ENCODE measurements at places on chromosomes 5 and 9.
A peak's percentile ranks its signal among the peaks of the same experiment; 100 is the strongest.

- no peak for DNase-seq
Measured at GRCh38 chr5:111995701-111996100, 238.7 kb upstream of the NREP start.

DNA sequence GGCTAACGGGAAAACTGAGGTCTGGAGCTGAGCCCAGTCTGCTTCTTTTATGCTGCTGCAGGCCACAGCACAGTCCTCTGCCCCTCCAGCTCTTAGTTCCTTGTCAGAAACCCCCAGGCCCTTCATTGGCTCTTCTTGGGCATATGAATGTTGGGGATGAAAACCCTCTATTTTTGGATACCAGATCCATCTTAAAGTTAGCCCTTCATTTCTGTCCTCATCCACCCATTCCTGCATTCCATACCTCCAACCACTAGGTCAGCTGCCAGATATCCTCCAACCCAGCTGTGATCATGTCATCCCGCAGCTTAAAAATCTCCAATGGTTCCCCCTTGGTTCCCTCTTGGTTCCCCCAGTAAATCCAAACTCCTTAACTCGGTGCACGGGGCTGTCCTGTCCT lies 1.8 kb upstream of the SLC25A51 start:
- DNase-seq: no peak

- no peak for DNase-seq
Measured at GRCh38 chr9:87678650-87679355, 47.1 kb upstream of the CTSL start.

DNA sequence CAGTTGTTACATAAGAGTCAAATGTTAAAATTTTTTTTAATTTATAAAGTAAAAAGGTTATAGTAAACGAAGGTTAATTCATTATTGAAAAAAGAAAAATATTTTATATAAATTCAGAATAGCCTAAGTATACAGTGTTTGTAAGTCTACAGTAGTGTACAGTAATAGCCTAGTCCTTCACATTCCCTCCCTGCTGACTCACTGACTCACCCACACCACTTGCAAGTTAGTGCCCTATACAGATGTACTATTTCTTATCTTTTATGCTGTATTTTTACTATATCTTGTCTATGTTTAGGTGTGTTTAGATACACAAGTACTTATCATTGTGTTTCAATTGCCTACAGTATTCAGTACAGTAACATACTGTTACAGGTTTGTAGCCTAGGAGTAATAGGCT lies 57.6 kb downstream of the MAMDC2 start:
- no peak for DNase-seq

DNA sequence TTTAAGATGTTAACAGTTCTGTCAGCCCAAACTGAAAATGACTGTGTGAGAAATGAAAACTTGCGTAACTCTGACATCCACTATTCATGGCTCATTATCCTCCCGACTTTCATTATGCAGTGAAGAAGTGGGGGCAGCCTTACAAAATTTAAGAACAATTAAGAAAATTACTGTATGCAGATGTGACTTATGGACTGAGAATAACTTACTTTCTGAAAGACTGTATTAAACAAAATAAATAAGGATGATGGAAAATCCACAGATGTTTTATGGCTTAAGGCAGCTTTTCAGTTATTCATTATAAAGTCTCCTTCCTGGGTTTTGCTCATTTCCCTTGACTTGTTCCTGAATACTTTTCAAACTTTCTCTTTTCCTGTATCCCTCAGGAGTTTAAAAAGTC lies 55.2 kb downstream of the GRIN3A start:
- DNase-seq: no peak

DNA sequence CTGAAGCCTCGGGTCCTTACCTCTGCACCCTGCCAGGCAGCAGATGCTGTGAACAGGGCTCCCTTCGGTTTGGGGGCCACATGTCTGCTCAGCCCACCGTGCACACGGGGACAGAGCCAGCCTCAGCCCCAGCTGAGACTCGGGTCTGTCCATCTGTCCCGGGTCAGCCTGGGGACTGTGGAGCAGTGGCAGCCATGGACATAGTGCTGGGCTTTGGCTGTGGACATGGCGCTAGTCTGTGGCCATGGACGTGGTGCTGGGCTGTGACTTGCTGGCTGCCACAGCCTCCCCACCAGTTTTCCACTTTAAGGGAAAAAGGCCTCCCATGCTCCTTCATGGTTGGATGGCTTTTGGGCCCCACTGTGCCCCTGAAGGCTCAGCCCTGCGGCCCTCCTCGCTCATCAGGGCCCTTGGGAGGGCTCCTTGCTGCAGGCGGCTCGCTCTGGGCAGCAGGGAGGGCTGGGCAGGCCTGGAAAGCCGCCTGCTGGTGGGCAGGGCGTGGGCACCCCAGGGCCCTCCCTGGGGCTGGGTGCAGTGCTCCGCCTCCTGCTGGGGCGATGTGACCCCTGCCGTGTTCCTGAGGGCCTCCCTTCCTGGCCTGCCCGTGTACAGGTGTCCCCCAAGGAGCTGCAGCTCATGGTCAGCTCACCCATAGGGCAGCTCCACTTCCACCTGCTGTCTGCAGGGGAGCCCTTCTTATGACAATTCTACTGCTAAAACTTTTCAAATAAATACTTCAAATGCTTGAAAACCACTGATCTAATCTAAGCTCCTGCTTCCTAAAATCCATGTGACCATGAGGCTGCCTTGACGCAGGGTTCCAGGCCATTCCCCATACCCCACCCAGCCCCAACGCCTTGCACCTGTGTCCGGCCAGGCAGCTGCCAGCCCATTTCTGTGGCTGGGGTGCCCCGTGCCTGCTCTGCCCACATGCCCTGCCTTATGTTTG lies 112.1 kb upstream of the LMX1B start:
- no peak for DNase-seq

DNA sequence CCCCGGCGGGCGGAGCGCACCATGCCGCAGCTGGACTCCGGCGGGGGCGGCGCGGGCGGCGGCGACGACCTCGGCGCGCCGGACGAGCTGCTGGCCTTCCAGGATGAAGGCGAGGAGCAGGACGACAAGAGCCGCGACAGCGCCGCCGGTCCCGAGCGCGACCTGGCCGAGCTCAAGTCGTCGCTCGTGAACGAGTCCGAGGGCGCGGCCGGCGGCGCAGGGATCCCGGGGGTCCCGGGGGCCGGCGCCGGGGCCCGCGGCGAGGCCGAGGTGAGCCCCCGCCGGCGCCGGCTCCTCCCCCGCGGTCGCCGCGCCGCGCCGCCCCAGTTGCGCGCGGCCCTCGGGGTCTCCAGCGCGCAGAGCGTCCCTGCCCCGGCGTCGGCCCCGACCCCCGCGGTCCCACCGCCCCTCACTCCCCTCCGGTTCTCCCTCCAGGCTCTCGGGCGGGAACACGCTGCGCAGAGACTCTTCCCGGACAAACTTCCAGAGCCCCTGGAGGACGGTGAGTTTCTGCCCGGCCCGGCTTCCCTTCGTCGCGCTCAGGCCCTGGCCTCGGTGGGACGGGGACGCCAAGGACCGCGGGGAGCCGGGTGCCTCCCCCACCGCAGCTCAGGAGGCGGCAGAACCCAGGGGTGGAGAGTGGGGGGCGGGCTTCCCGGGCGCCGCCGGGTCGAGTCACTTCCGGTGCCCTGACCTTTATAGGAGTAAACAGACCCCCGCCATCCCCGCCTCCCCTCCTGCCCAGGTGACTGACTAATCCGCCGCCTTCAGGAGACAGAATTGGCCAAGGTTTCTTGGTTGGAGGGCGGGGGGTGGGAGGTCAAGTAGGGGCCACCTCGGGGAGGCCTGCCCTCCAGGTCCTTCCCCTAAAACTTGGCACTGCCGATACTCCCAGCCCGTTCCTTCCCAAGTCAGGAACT lies 665 bp downstream of the TCF7 start:
- DNase-seq: no peak

- DNase-seq: no peak
Measured at GRCh38 chr5:163448491-163448890, 11.1 kb downstream of the CCNG1 start.

DNA sequence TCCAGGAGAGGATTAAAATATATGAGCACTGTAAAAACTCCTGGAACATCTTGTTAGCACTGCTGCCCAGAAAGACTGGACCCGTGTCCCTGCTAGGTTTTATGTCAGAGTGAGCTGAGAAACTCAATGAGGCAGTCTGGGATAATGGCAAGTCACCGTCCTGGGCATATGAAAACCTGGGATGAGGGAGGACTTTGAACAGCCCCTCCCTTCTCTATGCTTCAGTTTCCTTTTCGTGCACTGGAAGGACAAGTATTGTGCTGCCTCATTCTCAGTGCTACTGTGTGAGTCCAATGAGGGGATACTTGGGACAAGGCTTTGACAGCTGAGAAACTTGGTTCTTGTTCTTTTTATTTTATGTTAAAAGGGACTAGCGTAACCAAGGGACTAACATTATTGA lies 143.0 kb upstream of the SHB start:
- DNase-seq: no peak

GRCh38 chr9:5796298-5796697 lies 36.6 kb downstream of the ERMP1 start:
- no peak for DNase-seq

DNA sequence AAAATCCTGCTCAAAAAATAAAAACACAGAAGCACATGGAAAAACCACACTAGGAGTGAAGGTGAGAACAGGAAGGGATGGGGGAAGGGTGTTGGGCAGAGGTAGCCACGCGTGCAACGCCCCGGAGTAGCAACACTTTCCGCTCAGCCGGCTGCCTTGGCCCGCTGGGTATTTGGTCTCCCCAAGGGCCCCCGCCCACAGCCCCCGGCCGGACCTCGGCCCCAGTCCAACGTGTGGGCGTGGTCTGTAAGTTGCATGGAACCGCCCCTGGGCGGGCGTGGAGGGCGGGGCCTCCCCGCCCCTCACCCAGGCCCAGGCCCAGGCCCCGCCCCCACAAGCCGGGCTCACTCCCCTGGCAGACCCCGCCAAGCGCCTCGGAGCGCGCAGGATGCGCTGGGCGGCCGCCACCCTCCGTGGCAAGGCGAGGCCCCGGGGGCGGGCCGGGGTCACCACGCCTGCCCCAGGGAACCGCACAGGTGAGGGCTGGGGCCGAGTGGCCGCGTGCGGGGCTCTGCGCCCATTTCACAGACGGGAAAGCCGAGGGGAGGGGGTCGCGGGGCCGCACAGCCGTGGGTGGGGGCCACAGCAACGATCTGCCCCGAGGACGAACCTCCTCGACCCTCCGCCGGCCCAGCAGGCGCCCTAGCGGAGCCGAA lies at the start of gene SUSD3:
Gene SUSD3 (plus strand): TSS at position 347 of the 656 bp plus-strand sequence. CDS start 42 bp downstream, at position 389.
- DNase-seq: peak; percentile 60

DNA sequence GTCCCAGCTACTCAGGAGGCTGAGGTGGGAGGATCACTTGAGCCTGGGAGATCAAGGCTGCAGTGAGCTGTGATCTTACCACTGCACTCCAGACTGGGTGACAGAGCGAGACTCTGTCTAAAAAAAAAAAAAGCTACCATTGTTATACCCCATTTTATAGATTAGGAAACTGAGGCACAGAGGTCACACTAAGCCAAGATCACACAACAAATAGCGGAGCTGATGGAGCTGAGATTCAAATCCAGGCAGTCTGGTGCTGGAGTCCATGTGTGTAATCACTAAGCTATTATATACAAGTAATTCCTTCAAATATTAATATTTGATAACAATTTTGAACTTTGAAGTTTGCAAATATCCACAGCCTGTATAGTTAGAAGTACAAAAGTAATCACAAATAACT lies 6.0 kb upstream of the SLC12A2 start:
- no peak for DNase-seq

- DNase-seq: no peak
Measured at GRCh38 chr5:154435226-154435625, 10.6 kb upstream of the SAP30L start.

DNA sequence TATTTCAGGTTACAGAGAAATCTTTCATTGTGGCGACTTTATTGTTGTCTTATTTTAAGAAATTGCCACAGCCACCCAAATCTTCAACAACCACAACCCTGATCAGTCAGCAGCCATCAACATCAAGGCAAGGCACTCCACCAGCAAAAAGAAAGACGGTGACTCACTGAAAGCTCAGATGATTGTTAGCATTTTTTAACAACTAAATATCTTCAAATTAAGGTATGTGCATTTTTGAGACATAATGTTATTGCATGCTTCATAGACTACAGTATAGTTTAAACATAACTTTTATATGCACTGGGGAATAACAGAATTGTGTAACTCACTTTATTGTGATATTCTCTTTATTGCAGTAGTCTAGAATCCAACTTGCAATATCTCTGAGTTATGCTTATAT lies 263.4 kb downstream of the TMEM232 start:
- no peak for DNase-seq

DNA sequence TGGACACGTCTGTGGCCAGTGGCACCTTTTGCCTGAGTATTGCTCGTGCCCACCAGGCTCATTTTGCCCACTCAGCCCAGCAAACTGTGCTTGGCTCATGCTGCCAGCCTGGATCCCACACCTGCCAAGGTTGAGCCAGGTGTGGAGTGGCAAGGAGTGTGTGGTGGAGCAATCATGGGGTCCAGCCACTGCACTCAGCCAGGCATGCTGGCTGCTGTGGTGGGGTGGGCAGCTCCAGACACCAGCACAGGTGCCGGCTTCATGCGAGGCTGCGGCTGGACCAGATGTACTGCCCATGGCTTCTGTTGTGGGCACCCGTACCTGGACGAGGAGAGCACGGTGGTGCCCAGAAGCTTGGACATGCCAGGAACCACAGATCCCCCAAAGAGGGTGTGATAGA lies 364.1 kb downstream of the TMEM38B start:
- DNase-seq: no peak

GRCh38 chr5:88404405-88404804 lies 135.8 kb upstream of the TMEM161B start:
- no peak for DNase-seq

GRCh38 chr9:111069183-111069582 lies 30.9 kb upstream of the LPAR1 start:
- no peak for DNase-seq

DNA sequence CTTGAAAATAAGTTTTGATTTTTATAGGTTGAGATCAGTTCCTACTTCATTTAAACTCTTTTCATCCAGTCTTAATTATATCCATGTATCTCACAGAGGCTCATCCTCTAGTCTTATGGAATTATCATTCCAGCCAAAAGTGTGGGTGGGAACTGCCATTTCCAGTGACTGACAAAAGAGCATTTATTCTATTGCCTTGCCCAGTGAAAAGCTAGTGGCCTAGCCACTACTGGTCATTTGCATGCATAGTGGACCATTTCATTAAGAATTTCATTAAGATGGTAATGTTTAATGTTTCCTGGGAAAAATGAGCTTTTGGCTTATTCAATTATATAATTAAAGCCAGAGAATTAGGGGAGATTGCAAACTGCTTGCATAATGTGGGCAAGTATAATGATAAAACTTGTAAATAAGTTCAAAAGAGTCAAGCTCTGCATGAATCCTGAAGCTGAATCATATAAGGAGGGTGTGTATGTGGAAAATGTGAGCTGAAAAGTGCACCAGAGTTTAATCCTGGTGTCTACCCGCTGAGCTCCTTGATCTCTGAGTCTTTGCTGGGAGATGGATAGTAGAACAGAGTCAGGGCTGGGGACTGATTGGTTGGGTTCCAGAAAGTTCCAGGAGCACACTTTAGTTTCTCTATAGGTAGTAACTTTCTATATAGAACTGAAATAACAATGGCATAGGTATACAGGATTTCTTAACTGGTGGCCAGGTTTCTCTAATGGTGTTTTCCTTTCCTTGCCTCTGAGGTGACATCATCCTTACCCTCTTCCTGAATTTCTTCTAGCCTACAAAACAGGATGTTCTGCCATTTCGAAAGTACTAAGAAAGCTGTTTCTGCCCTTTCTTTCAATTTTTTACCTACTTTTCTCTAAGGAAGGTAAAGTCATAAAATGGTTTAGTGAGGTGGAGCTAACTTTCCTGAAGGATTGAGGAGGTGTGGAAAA lies 78.5 kb downstream of the KIF4B start:
- no peak for DNase-seq

- DNase-seq: no peak
Measured at GRCh38 chr5:39360471-39361111, 3.7 kb downstream of the C9 start.

GRCh38 chr9:72954431-72955125 lies 1.7 kb upstream of the ALDH1A1 start:
- DNase-seq: no peak

All from CMK (cell line).